SK-N-MC (cell line): ENCODE measurements at places on chromosomes 12 and 14.

DNA sequence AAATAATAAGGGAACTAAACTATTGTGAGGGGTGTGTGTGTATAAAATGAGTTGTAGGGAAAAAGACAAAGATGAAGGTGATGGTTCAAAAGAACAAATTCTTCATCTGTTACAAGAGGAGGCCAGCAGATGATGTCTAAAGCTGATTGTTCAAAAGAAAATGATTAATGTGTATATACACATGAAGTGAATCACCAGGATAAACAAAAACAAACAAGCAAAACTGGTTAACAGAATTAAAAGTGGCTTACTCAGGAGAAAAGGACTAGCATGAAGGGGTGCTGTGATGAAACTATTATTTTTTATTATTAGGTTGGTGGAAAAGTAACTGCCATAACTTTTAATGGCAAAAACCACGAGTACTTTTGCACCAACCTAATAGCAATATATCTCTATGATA lies 348.4 kb downstream of the BCL11B start:
- DNase-seq: no peak

GRCh38 chr14:89469210-89470198 lies 52.5 kb upstream of the FOXN3 start:
- no peak for DNase-seq

DNA sequence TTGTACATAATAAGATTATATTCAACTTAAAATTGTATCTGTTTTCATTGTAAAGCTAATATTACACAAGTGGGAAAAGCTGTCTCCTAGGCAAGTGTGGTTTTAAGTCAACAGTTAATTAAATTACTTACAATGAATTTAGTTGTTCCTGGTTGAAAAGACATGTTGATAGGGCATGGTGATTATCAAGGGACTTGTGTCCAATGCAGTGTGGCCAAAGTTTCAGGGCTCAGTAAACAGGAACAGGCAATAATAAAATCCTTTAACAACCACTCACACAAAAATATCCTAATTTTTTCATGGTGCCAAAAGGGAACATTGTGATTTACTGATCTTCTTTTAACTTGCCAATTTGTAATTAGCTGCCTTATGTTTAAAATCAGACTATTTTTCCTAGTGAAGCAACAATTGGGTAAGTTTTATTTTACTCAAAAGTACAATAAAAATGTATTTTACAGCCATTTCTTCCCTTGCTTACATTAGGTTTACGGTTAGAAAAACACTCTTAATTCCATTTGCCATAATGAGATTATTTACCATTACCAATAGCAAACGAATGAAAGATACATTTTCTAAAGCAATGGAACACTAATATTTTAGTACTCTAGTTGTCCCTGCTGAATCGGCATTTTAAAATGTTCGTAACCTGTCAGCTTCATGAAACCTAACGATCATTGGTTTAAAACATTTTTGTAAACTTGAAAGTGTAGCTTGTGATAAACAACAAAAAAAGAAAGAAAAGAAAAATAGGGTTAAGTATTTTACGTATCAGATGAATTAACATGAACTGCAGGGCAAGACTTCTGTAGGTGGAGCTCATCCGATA lies 1.8 kb upstream of the WNK1 start:
- peak; percentile 20 for DNase-seq

DNA sequence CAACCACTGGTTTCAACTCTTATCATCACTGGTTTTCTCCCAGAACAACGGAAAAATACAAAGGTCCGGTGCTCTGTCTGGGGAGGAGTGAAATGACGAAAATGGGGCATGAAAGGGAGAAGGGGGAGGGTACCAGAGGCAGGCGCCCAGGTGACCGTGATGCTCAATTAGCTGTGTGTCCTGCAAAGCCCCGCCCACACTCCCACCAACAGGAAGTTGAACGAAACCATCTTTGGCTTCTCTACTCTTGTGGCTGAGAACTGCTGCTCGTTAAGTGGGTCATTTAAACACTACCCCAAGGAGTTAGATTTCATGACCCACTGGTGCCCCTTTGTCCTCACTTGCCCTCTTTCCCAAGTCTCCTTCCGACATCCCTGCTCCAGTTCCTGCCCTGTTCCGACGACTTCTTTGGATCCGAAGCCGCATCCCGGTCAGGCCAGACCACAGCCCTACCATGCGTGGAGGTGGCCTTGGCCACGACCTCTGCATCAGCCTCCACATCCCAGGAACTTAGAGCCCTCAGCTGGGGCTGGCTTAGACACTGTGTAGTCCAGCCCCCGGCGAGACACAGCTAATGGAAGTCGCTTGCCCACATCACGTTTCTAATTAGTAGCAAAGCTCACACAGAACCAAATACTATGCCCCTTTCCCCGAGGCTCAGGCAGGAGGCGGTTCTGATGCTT lies 11.4 kb upstream of the LRTM2 start:
- no peak for DNase-seq

DNA sequence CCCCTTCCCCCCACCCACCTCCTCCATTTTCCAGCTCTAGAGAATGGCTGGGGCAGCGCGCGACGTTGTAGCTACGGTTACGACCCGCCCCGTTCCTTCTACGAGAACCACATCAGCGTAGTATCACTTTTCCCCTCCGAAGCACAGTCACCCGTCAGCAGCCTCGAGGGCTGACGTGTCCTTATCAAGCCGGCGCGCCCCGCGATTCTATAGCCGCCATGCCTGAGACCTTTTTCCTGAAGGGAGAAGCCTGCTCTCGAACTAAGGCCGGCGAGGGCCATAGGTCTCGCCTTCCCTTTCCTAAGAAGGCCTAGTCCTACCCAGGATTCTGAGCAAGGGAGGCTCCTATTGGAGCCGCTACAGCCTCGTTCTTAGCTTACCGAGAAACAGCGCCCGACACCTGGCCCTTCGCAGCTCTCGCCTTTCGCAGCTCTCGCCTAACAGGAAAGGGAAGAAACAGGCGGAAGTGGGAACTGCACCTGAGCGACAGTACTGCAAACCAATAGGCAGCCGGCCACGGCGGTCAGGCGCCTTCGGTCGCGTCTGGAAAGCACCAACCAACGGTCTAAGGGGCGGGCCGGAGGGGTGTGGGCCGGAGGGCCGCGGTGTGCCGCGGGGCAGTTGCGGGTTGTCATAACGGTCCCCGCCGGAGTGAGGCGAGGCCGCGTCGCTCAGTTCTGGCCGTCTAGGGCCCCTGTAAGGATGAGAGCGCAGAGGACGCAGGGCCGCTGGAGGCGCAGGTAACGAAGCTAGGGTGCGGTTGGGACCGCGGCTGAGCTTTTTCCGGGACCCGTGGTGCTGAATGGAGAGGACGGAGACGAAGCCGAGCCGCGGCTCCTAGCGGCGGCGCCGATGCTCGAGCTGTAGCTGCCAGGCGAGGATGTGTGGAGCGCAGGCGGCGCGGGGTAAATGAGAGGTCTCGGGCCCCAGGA lies at the start of the genes MGAT2 and RPL36AL:
Gene MGAT2 (plus strand): TSS at position 618 of the 932 bp plus-strand sequence. CDS start 470 bp downstream, outside the sequence.
Gene RPL36AL (minus strand): TSS at position 445 of the 932 bp plus-strand sequence. CDS start 1,522 bp downstream, outside the sequence.
- DNase-seq: peak; percentile 85

DNA sequence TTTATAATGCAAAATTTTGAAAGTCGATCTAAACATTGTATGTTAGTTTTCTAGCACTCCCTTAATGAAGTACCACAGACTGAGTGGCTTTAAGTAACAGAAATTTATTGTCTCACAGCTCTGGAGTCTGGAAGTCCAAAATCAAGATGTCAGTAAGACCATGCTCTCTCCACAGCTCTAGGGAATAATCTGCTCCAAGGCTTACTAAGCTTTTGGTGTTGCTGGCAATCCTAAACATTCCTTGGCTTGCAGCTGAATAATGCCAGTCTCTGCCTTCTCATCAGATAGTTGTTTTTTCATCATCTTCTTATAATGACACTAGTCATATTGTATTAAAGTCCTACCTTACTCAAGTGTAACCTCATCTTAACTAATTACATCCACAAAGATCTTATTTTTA lies 102.2 kb downstream of the RASSF9 start:
- no peak for DNase-seq

DNA sequence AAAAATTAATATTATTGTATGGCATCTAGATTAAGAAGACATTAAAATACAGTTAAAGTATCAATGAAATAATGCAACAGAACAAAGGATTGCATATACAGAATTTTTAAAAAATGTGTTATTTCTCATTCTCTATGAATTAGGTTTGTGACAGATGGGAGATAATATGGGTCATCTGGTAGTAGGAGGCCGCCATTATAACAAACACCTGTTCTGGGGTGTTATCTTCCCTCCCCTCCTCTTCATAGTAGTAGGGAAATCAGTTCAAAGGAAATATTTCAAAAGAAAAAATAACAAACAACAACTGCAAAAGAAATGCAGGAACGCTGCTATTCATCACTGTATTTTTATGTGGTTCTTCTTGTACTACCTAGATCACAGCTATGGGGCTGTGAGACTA lies 187.0 kb upstream of the ATP2B1 start:
- no peak for DNase-seq

GRCh38 chr14:68215629-68216028 lies 396.1 kb downstream of the RAD51B start:
- DNase-seq: no peak

DNA sequence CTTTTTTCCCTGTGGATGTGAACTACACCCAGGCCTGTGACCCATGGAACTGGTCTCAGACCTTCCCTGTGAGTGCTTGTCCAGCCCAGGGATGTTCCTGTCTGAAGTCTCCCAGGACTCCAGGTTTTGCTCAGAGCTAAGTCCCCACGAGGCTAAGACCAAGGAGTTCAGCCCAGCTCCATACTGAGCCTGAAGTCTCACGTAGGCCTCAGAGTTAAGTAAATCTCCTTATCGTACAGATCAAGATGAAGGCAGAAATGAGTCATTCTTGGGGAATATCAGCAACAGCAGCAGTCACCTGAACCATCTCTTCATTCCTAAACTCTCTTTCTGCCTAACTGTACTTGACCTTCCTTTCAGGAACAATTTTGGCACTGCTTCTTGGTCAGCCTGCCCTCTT lies 139.8 kb downstream of the ANO6 start:
- no peak for DNase-seq

DNA sequence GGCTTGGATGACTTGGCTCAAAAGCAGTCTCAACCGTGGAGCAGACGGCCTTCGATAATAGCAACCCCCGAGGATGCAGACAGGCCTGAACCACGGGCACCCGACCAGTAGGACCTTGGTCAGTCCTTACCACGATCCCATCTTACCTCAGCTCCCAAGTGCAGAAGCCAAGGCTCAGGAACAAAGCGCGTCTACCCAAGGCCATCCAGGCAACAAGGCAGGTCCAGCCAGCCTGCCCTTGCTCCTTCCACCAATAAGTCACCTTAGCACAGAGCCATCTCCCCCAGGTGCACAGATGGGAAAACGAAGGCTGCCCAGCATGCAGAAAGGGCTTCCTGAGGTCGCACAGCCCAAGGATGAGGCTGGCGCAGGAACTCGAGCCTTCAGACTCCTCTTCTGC lies 77.3 kb downstream of the BCL11B start:
- DNase-seq: no peak

- no peak for DNase-seq
Measured at GRCh38 chr14:29043737-29044136, 277.1 kb downstream of the FOXG1 start.

GRCh38 chr14:103127861-103128598 lies 4.8 kb downstream of the TNFAIP2 start:
- no peak for DNase-seq

- no peak for DNase-seq
Measured at GRCh38 chr14:37438444-37438843, 156.6 kb downstream of the FOXA1 start.

DNA sequence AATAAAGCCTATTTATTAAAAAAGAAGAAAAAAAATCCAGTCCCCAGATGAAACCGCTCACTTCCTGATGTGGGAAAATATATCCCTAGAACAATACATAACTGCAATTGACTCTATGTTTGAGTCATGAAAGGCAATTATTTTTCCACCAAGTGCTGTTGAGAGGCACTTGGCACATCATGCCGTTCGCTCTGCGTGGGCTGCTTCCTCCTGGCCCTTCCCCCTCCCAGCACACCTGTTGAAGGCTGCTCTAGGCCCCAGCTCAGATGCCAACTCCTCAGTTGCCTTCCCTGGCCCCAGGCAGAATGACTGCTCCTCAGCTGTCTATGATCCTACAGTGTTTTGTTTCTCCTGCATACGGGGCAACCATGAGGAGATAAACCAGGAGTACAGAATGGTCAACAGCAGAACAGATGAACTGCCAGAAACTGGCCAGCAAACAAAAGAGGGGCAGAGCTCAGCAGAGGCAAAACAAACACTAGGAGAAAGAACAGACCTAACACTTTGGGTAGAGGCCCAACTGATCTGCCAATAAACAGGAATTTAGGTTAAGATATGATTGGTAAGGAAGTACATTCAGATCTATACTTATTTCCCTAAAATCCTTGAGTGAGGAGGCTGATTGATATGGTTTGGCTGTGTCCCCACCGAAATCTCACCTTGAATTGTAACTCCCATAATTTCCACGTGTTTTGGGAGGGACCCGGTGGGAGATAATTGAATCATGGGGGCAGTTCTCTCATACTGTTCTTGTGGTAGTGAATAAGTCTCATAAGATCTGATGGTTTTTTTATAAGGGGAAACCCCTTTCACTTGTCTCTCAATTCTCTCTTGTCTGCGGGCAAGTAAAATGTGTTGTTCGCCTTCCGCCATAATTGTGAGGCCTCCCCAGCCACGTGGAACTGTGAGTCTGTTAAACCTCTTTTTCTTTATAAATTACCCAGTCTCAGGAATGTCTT lies 58.6 kb downstream of the SLC38A1 start:
- DNase-seq: no peak

DNA sequence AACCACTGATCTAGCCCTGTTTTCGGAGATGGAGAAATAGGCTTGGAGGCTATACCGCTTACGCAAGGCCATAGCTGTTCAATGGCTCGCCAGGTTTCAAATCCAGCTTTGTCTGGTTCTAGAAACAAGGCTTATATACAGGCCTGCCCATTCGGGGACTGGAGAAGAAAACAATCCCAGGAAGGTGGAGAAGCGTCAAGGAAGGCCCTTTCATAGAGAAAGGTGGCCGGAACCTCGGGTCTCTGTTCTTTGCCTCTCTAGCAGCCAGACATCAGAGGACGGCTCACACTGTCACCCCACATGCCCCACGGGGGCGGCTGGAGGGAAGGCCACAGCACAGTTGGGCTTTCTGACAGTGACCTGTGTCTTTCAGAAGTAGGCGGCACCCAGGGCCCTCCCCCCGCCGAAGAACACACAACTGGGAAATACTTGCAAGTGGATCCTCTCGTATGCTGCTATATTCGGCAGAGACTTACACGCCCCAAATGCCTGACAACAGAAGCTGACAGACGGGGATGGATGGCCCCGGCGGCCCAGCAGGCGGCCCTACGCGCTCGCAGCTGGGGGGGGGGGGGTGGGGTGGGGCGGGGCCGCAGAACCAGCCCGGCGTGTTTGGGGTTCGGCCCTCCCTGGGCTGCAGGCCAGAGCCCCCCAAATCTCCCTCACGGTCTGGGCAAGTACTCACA lies 4.5 kb upstream of the SETD1B start:
- DNase-seq: no peak

GRCh38 chr14:68651075-68651474 lies 141.8 kb downstream of the ZFP36L1 start:
- DNase-seq: no peak

- DNase-seq: no peak
Measured at GRCh38 chr12:61896436-61896835, 363.8 kb upstream of the USP15 start.
